ENCODE measurements at places on chromosomes 3 and 15.

- no peak for DNase-seq
These were observed 377.3 kb downstream of the MECOM start for GRCh38 chr3:169286214-169286613.

DNA sequence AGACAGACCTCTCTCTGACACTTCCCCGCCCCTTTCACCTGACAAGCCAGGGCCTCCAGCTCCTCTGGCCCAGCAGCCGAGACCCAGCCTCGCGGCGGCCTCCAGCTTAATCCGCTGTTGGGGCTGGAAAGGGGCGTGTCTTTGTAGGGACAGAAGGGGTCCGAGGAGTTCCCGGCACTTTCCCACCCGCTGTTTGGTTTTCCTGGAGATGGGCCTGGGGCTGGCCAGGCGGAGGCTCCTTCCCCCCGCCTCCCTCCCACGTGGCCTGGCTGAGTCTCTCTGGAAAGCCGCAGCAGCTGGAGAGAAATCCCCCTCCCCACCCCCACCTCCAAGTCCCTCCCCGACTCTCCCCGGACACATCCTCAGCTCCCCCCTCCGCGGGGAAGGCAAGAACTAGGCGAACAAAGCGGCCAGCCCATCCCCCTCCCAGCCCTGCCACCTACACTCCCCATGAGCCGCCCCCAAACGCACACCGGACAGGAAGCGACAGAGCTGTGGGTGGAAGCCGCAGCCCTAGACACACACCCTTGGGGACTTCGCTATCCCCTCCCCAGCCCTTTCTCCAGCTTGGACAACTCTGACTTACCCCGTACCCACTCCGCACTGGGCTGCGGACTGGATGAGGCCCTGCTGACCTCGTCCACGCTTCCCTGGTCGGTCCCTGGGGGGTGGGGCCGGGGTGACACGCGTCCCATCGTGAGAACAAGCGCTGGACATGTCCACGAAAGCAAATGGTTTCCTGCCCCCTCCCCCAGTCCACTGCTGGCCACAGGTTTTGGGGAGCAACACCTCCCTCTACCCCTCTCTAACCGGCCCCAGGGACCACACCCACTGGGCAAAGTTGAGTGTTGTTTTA, 1.2 kb downstream of the IGDCC4 start:
- DNase-seq, result peak; percentile 57

DNA sequence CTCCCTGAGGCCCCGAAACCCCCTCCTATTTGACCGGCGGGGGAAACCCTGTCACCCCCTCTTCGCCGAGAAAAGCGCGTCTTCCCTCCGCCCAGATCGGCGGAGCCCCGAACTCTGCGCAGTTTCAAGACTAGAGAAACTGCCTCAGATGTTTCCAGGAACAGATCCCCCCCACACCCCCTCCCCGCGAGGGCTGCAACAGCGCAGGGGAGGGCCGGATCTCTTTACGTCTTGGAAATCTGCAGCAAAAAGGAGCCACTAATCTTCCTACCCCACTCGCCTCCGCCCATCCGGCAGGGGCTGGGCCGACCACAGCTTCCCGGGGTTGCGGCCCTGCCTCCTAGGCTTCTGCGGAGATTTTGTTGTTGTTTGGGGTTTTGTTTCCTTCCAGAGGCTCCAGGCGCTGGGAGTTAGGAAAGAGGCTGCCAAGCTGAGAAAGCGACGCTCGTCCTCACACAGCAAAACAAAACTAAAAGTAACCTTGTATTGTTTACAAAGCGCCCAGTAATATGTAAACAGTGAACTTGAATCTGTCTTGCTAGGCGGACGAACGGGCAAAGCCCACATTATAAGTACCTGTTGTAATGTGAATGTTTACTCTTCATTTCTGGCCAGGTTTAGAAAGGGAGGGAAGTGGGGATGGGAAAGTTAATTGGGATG, 2.2 kb downstream of the FOXB1 start:
- DNase-seq, result no peak

DNA sequence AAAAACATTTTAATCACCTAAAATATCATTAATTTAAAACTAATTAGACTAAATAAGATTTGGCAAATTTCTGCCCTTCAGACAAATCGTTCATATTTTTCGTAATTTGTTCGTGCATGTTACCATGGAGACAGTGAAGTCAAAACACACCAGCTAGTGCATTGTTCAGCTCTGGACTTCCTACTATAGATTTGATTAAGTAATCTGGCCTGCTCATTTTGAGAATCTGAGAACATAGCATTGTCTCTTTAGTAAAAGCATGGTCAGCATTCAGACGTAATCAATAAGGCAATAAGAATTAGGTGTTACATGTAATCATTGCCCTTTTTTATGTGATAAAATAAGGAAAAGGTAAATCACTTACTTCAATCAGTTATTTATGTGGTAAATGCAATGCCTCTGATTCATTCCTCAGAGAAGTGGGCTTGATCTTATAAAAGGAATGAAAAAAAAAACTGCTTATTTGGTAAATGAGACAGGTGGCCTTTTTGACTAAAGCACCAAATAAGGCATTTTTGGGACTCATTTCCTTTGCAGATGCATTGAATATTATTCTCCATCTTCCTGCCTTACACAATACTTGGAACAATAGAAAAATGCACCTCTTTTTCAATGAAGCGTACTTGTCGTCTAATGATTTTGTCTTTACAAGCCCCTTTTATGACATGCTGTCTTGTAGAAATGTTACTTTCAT, 84.5 kb upstream of the FNDC3B start:
- DNase-seq, result no peak

GRCh38 chr15:54029081-54029480, 50.8 kb downstream of the UNC13C start:
- no peak for DNase-seq

DNA sequence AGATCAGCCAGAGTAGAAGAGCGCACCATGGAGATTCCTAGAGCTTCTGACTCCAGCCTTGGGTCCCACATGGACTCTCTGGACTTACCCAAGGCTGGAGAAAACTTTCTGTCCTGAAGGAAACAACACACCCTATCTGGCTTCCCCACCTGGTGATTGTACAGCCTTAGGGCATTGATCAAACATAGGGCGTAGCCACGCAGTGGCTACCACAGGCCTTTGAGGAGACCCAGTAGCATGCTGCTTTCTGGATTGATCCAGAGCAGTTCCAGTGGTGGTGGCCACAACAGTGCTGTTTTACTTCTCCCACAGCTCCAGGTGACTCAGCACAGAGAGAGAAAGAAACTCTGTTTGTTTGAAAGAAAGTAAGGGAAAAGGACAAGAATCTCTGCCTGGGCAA, 23.5 kb downstream of the PYDC2 start:
- DNase-seq, result no peak

- no peak for DNase-seq
These were observed 26.6 kb upstream of the MGA start for GRCh38 chr15:41633609-41634008.

- DNase-seq, result no peak
These were observed 523.2 kb downstream of the FHIT start for GRCh38 chr3:60728006-60728405.

DNA sequence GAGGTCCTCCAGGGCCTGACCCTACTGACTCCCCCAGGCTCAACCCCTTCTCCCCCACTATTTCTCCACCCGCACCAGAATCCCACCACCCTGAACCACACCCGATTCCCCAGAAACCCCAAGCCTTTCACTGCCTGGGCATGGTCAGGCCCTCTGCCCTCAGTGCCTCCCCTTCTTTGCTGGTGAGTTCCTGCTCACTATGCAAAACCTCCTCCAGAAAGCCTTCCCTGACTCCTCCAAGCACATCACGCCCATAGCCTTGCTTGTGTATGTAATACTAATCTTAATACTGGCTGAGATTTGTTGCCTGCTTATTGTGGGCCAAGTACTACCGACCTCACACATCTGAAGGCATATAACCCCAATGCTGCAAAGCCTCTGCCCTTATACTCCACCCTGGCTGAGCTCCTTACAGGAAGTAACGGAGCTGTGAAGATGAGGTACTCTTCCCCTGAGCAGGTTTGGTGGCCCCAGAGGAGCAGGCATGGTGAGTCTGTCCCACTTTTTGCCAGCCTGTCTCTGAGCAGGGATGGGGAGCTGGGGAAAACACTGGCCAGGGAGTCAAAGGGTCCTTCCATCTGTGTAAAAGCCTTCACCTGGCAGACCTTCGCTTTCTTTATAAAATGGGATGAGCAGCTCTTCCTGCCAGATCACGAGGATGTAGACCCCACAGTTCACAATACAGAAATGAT, 9.5 kb downstream of the RAB6B start:
- DNase-seq, result no peak

DNA sequence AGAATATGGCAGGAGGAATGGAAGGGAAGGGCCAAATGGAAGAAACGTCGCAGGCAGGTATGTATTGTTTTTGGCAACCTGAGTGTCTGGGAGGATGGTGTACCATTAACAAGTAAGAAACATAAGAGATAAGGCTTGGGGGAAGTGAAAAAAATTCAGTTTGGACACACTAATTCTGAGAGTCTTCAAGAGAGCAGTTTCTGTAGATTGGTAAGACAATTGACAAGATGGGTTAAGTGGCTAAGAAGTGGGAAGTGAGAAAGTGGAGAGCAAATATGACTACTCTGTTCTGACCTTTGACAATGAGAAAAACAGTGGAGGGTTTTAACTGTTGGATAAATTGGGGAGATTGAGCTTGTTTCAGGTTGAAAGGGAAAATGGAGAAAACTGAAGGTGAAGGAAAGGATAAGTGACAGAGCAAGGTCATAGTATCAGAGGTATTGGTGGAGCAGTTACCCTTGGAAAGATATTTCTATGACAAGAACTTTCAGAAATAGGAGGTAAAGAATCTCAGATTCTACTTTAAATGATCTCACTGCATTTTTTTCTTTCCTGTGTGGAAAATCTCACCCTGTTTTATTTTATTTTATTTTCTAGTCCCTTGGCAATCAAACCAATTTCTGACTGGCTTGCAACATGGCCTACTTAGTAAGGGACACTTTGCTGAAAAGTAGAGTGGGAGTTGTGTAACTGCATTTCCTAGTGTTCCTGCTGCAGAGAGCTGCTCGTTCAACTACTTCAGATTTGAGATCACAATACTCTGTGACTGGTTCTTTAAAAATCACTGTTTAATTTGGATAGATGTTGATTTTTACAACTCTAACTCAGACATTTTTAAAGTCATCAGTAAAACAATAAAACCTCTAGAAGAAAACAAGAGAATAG, 23.1 kb upstream of the GABPB1 start:
- DNase-seq, result no peak

- DNase-seq, result no peak
These were observed 28.8 kb downstream of the USP13 start for GRCh38 chr3:179681492-179682263.

DNA sequence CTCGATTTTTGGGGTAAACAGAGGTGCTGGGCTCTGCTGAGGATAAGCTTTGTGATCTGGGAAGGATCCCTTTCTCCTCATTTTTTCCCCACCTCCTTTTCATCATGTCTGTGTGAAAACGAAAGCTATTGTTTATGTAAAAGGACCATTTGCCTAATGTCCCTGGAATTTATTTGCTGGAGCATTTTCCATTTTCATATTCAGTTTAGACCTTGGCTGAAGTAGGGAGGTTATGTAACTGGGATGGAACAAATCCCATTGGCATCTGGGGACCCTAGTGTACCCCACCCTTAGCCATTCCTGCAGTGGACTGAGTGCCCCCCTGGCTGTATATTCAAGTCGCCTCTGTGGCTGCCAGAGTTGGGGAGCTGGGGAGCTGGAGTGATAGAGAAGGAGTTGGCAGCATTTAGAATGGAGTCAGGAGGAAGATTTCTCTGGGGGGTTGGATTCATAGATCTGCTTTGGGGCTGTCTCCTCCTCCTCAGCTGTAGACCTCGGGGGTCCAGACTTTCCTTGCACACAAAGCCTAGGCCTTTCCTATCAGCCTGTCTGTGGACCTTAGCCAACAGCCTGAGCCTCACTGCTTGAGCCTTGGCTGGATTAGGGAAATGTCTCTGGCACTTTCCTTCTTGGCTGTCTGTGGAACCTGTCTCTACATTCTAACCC, 270.4 kb upstream of the CTDSPL start:
- DNase-seq, result no peak

GRCh38 chr3:49415931-49416601, 3.8 kb downstream of the TCTA start:
- DNase-seq, result no peak

- DNase-seq, result no peak
These were observed 32.5 kb downstream of the PLXNA1 start for GRCh38 chr3:127015282-127016042.

DNA sequence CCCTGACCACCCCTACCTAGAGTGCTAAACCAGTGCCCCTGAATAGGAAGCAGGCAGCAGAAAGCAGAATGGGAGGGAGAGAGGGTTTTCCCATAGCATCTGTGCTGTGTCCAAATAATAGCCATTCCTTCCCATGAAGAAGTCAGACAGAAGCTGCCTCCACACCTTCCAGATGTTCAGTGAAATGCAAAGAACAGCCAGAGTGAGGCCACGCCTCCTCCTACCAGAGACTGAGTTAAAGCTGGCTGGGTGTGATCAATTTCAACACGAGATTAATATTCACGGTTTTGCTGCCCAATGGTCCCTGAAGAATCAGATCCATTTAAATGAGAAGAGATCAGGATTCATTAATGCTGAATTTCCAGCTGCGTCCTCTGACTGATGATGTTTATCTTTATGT, 111.8 kb downstream of the SRGAP3 start:
- DNase-seq, result no peak

GRCh38 chr15:85684174-85684710, 110.5 kb downstream of the KLHL25 start:
- DNase-seq, result no peak

DNA sequence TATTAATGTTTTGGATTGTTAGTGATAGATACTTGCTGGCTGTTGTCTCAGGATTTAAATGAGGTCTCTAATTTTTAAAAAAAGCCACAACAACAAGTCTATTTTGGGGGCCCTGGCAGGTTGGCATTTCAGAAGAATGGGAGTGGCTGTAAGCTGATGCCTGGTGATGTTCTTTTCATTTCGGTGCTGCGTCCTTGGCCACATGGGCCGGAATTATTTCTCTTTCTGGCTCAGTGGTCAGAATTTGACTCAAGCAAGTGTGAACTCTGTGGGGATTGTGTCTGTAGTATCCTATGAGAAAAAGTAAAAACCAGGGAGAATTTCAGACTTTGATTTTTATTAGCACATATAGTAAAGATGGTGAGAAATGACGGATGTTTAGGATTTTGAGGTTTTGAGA, 203.0 kb downstream of the AKAP13 start:
- DNase-seq, result no peak
